ENCODE measurements at places on chromosomes 16 and 17. TPM values are rescaled to one million over a fixed set of nuclear protein-coding genes. Genes with fewer than 3 reads are reported as not detected.

GRCh38 chr17:39969375-39969774, 6.6 kb downstream of the GSDMA start:
- no peak for DNase-seq

DNA sequence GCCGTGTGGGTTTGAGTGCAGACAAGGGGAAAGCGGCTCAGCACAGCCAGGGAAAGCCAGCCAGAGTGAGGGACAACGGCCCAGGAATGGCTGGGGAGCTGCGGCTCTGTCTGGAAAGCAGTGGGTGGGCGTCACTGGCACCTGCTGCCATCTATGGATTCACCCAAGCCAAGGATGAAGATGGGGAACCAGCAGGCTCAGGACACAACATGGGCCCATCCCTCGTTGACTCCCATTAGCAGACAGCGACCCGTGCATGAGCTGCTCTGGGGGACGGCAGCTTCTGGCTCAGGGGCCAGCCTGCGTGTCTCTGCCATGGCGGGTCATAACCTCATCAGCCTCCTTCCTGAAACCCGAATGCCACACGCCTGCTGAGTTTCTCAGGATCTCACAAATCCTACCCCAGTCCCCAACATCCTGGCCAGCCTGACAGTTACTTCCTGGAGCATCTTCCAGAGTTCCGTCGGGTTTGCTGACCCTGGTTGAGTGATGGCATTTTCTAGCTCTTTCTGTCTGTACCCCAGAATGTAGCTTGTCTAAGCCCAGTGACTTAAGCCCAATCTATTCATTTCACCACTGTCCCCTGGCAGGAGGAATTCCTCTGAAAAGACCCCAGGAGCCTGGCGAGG, 50.7 kb downstream of the SLC7A5 start:
- DNase-seq = no peak

- no peak for DNase-seq
Observed at GRCh38 chr17:62105357-62105756, 40.3 kb upstream of the MED13 start.

DNA sequence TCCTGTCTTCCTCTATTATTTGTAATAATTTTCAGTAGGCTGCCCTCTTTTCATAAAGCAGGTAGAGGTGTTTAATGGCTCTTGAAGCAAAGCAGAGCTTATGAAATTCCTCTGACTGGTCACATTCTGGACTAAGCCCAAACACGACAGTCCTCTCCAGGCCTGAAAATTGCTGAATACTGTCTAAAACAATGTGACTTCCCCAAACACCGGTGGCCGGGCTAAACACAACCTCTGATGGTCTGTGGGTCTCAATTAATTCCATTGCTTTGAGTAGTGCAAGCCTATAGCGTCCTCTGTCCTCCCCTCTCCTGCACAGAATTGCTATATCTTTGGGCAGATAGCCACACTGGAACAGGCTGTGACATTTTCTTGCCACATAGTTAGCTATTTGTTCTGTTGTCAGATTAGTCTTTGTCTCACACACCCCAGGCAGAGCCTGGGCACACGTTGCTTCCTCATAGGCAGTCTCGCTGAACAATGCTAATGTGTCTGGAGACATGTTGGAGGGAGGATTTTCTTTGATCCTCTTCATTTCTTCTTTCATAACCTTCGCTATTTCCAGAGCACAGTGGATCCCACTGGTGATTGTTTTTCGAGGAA, 10.8 kb upstream of the SLFN12L start:
- no peak for DNase-seq

GRCh38 chr17:30840771-30841170, 9.0 kb downstream of the ATAD5 start:
- DNase-seq = no peak

Gene ITGAL
- total RNA-seq = not detected

Gene COX6A2
- total RNA-seq = not detected
